ENCODE measurements at places on chromosomes 5 and 9.

GRCh38 chr5:153798830-153799229 lies 239.9 kb downstream of the FAM114A2 start:
- DNase-seq, result no peak

- peak; percentile 30 for DNase-seq
Measured at GRCh38 chr5:132525299-132525724, 18.0 kb downstream of the IL5 start.

GRCh38 chr5:2829239-2829638 lies 77.8 kb upstream of the IRX2 start:
- no peak for DNase-seq

GRCh38 chr9:127505396-127506116 lies 54.2 kb downstream of the LRSAM1 start:
- DNase-seq, result no peak

DNA sequence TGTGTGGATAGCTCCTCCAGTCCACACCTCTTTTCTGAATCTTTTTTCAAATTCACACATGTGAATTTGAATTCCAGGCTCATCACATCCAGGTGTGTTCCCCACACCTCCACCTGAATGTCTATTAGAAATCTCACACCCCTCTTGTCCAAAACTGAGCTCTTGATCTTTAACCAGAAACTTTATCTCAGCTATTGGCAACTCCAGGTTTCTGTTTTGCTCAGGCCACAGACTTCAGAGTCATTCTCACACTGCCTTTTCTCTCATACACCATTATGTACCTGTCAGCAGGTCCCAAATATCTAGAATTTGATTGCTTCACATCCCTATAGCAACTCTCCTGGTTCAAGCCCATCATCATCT lies 11.6 kb downstream of the NIPSNAP3B start:
- no peak for DNase-seq

GRCh38 chr5:154683101-154683880 lies 71.9 kb upstream of the LARP1 start:
- DNase-seq, result no peak

- DNase-seq, result no peak
Measured at GRCh38 chr9:114655689-114656088, 1.9 kb downstream of the TEX53 start.

- DNase-seq, result no peak
Measured at GRCh38 chr9:72338631-72339030, 26.4 kb downstream of the ZFAND5 start.

DNA sequence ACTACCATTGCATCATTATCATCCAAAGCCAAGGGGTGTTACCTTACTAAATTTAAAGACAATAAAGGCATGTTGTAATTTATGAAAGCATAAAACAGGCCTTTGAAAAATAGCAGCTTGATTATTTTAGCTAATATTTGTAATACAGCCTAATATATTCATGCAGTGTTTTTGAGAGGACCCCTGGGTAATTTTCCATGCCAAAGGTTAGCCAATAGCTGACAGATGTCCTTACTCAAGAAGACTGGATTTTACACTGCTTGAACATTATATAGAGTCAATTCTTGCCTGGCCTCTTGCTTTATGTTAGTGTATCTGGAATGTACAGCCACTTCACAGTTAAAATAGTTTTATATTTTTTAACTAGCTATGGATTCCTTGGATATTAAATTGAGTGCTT lies 337.8 kb upstream of the PAPPA start:
- no peak for DNase-seq

DNA sequence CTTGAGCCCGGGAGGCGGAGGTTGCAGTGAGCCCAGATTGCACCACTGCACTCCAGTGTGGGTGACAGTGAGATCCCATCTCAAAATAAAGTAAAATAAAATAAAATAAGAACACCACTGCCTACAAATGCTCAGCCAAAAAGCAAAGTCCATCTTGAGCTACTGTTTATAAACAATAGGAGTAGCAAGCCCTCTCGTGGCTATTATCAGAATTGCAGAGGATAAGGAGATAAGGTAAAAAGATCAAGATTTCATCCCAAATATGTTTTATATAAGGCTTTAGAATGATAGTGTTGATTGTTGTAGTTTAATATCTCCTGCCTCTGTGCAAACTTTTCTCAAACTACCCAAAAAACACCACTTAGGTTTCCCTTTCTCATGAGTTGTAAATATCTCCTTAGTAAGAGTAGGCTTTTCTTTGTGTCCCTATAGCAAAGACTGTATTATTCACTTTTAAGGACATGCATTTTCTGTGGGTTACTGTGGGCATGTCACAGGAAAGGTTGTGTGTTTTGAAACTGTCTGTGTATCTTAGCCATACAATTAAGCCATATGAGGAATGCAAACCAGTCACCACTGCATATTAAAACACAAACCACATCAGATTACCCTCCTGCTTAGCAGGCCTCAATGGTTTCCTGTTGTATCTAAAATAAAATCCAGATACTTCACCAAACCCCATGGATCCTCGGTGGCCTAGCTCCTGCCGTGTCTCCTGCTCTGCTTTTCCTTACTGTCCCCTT lies 31.8 kb upstream of the CKS2 start:
- no peak for DNase-seq

GRCh38 chr9:108374626-108375025 lies 481.2 kb downstream of the ACTL7B start:
- DNase-seq, result no peak

DNA sequence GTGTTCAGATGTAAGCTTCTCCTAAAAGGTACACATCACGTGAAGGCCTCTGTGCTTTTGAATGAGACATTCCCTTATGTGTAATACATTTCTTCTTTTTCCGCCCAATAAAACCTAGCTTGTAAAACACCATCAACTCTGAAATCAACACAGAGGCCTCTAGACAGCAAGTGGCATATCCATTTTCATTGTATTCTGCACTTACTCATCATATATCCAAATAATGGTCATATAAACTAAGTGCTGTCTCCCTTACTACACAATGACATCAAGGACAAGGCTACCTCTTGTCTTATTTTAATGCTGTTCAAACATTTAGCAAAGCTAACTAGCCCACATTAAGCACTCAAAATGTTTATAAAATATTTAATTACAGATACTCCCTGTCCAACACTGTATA lies 108.5 kb downstream of the ELAVL2 start:
- no peak for DNase-seq

DNA sequence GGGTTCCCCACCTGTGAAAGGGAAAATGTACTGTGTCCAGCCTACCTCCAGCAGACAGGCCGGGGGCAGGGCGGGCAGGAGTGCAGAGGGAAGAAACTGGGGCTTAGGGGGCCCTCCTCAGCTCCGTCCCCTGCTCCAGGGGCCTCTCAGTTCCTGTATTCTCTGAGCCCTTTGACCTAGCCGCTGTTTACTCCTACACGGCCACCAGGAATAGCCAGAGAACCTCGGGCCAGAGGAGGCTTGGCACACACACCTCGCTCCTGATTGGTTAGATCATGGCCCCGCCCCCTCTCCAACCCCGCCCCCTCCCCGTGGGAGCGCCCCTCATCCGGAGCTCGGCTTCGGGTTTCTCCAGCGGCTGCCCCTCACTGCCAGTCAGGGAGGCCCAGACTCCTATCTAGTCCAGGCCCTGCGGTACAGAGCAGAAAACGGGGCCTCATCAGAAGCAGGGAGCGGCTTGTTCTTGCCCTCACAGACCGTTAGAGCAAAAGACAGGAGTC lies 2.2 kb downstream of the ST6GALNAC6 start:
- DNase-seq, result peak; percentile 66

GRCh38 chr9:132516911-132517310 lies 65.5 kb upstream of the BARHL1 start:
- DNase-seq, result no peak

DNA sequence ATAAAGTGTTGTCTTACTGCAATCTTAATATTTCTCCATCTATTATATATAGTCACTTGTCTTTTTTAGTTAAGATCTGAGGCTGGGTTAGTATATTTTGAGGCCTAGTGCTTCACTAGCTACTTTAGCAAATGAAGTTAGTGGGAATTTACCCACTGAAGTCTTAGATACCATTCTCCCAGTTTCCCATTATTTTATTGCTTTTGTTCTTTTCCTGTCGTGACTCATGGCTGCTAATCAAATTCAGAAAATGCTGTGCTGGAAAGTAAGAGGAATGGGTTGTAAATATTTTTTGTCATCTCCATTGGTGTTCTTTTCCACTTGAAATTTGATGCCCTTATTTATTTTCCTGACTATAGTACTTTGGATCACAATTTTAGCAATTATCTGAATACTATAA lies 14.2 kb downstream of the TCERG1 start:
- no peak for DNase-seq

- DNase-seq, result no peak
Measured at GRCh38 chr5:35822511-35822910, 34.2 kb upstream of the IL7R start.

- no peak for DNase-seq
Measured at GRCh38 chr9:34256987-34257585, 72.0 kb downstream of the KIF24 start.

DNA sequence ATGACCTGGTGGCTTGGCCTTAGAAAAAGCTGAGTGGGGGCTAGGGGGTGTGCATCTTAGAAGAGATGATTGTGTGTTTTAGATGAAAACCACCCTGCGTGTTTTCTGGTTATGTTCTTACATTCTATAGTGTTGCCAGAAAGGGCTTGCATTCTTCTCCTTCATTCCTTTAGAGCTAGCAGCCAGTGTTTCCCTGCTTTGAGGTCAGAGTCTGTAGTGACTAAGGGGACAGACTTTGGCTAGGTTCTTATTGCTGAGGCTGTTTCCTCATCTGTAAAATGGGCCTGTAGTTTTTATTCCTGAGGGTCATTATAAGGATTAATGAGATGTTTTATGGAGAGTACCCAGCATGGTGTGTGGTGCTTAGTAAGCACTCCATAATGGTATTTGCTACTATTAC lies 6.4 kb downstream of the MAST4 start:
- no peak for DNase-seq

GRCh38 chr9:134683714-134684374 lies 42.2 kb downstream of the COL5A1 start:
- DNase-seq, result no peak

DNA sequence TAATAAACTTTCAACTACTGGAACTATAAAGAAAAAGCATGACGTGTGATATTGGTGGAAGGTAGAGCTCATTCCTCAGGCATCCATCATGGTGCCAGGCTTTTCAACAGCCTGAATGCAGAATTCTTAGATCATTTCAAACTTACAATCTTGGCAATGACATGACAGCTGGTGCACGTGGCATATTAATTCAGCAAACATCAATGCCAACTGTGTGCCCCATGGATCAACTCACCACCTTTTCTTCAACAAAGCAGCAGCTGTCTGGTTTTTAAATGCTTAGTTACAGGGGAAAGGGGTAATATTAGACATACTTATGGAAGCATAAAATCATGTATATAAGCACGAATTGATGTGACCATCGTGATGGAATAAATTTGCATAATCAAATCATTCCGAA lies 56.0 kb upstream of the OR13F1 start:
- DNase-seq, result no peak

DNA sequence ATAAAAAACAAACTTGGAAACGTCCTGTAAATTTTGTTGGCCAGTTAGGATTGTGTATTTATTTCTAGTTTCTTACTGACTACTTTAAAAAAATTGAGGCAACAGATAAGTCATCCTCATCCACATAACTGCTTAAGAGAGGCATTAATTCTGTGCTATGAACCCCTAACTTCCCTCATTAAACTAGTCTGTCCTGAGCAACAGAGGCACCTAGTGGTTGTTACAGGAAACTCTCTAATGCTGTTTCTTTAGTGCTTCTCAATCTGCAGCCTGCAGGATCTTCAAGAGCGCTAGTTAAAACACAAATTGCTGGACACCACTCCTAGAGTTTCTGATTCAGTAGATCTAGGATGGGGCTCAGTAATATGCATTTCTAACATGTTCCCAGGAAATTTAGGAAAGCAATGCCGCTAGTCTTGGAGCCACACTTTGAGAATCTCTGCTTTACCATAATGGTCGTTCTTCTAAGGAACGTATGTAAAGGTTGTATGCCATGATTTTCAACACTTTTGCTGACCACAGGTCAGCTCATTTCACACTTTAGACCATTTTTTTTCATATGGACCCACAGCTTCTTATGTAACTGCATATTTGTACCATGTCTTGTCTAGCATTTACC lies 410.1 kb upstream of the SMARCA2 start:
- no peak for DNase-seq

DNA sequence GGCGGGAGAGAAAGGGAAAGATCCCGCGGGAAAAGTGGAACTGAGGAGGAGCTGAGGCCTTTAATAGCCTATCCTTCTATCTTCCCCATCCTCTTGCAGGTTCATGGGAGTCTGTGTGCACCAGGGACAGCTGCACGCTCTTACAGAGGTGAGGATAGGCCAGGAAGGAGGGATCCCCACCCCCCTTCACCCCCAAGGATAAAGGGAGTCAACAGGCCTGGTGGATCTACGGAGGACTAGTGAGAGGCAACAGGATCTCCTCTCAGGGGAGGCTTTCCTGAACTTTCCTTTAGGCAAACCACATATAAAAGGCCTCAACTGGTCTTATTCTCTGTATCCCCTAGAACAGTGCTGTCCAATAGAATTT lies 1.1 kb downstream of the TESK1 start:
- DNase-seq, result no peak

GRCh38 chr5:32711362-32711680 lies 200 bp downstream of the NPR3 start:
- no peak for DNase-seq

DNA sequence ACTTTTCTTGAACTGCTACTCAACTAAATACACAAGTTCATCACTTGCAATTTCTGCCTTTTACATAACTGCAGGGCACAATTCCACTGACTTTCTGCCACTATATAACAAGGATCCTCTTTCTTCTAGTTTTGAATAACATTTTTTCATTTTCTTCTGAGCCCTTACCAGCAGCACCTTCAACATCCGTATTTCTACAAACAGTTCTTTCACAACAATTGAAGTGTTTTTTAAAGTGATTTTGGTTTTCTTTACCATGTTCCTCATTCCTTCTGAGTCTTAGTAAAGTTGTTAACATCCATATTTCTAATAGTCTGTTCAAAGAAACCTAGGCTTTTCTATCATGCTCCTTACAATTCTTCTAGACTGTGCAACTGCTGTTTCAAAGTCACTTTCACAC lies 127.2 kb upstream of the PITX1 start:
- no peak for DNase-seq

- DNase-seq, result no peak
Measured at GRCh38 chr9:68533678-68534077, 7.0 kb downstream of the TMEM252 start.

DNA sequence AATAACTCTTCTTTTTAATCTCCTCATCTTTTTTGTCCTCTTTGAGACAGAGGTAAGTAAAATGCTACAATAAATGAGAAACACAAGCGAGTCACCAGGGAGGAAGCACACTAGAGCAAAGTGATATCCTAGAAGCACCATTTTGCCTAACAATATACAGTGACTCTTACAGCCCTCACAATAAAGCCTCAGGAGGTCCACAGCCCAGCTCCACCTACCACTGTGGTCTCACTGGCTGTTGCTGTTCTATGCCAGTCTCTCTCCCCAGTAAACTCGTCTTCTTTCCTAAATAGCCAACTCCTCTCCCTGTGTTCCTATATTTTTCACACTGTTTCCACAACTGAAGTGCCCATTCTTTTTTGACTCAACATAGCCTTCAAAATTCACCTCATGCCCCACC lies 44.3 kb downstream of the TNFSF15 start:
- DNase-seq, result no peak
